ENCODE measurements at places on chromosomes 2 and 18. TPM values are rescaled to one million over a fixed set of nuclear protein-coding genes. Genes with fewer than 3 reads are reported as not detected.

The LIPG gene
- 76.3 TPM for total RNA-seq

GRCh38 chr2:3210257-3210656, 167.4 kb downstream of the EIPR1 start:
- DNase-seq: no peak

The RAB6D gene
- total RNA-seq: 0.07 TPM

The SERPINB10 gene
- 2.3 TPM for total RNA-seq

DNA sequence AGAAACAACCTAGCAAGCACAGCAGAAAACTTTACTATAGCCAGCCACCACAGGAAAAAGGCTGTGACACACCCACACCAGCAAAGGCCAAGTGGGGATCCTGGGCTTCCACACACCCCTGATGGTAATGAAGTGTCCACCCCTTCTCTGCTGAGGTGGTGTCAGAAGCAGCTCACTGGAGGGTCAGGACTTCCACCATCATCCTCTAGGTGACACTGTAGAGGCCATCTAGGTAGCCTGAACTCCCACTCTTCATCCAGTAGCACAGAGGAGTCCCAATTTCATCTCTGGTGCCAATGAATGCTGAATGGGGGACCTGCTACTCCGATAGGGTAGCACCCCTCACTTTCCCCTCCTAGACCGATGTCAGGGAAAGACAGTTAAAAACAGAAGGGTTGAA, 1544.4 kb downstream of the LRP1B start:
- DNase-seq: peak; percentile 18

DNA sequence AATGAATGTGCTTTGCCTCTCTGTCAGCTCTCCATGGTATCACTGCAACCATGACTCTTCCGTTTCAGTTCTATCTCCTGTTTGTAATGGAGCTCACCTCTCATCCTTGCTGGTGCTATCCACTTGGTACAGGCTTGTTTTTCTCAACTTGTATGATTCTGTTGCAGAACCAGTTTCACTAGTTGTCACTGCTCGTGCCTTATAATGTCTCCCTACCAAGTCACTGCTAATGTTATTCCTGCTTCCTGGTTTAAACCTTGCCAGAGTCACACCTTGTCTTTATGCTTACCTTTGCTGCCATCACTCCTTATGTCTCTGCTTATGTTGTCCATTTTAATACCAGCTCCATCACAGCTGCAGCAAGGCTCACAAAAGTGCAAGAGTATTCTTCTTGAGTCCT, 1191.0 kb upstream of the LRRTM1 start:
- DNase-seq: no peak

- DNase-seq: no peak
These were observed 273.3 kb downstream of the GLI2 start for GRCh38 chr2:121008975-121009374.

GRCh38 chr2:54416166-54416813, 39.8 kb upstream of the SPTBN1 start:
- peak; percentile 5 for DNase-seq

GRCh38 chr2:58720033-58720769, 479.1 kb upstream of the FANCL start:
- DNase-seq: no peak

GRCh38 chr18:75455249-75456198, 28.0 kb upstream of the SMIM21 start:
- no peak for DNase-seq

The NEU2 gene
- total RNA-seq: not detected

GRCh38 chr2:19352946-19353720, 5.3 kb downstream of the OSR1 start:
- DNase-seq: no peak

GRCh38 chr2:31378389-31378788, 36.2 kb downstream of the XDH start:
- no peak for DNase-seq

DNA sequence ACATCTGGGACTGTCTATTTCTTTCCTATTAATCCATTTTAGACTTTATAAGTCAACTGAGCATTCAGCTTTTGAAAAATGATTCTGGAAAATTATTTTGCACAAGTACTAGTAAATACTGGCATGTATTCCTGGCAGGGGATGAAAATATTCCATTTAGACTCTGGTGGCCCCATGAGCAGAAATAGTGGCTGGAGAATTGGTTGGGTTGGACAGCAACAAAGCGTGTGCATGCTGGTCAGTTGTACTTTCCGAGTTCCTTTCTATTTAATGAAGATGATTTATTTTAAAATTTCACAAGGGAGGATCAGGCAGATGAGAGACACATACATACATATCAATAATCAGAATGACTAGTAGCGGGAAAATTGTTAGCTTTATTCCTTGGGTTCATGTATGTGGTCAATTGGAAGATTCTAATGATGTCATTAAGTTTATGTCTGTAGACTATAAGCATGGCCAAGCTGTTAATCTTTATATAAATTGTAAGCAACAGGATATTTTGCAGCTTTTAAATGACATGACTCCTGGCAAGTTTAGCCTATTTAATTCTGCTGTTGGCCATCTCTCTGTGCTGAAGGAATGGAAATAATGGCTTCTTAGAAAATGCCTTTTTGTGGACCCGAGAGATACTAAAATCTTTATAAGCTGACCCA, 541.6 kb downstream of the SLC4A3 start:
- no peak for DNase-seq

DNA sequence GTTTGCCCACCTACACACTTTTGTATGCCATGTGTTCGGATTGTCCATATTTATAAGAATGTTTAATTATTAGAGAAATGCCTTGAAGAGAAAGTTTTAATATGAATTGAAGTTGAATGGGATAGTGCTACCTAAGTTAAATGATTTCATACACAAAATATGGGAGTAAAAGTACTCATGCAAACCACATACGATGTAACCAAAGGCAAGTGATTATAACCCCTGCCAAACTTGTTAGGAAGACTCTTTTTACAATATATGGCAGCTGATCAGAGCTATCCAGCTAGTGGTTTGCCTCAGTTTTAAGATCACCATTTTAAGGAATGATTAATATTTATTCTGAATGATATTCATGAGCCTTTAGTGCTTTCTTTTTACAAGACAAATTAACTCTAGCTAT, 106.7 kb downstream of the MYO1B start:
- DNase-seq: no peak

- no peak for DNase-seq
These were observed 40.8 kb upstream of the MYO1B start for GRCh38 chr2:191204433-191204832.

All from foreskin keratinocyte (primary cell).